ENCODE measurements at places on chromosomes 4 and X.

DNA sequence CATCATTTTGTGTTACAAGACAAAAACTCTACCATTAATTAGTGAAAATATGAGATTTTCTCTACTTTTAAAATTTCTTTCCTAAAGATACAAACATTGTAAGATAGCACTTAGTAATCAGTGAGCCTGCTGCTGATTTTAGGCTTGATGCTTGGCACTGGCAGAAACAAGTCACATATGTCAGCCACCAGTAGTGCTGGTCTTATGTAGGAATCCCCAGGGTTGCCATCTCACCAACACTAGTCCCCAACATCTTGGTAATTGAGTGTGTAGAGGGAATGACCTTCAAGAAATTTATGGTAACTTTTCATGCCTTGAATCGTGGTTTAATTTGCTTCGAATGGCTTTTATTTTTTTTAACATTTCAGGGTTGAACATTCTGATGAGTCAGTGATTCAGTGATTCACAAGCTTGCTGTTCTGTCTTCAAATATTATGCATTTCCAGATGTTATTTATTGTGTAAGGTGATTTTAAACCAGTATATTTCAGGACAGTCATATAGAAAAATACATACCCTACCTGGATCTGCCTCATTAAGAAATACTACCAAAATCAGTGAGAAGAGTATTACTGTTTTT lies 11.9 kb downstream of the EXOC1 start:
- DNase-seq = peak; percentile 73

DNA sequence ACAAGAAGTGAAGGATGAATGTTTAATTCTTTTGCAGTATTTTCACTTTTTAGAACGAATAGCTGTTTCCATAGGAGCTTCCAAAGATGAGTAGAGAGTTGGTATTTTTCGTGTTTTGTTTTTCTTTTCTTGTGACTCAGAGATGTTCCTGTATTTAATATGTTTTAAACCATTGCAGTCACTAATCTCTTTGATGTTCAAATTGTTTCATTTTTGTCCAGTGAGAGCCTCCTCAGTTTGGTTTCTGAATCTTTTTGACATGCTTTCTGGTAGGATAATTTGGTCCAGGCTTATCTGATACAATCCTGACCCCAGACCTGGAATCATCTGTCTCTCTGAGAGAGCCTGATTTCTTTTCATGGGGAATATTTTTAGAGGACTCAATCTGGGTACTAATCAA lies 41.6 kb downstream of the BEX3 start:
- DNase-seq = peak; percentile 26

GRCh38 chr4:98509721-98510120 lies 148.7 kb downstream of the TSPAN5 start:
- no peak for DNase-seq

DNA sequence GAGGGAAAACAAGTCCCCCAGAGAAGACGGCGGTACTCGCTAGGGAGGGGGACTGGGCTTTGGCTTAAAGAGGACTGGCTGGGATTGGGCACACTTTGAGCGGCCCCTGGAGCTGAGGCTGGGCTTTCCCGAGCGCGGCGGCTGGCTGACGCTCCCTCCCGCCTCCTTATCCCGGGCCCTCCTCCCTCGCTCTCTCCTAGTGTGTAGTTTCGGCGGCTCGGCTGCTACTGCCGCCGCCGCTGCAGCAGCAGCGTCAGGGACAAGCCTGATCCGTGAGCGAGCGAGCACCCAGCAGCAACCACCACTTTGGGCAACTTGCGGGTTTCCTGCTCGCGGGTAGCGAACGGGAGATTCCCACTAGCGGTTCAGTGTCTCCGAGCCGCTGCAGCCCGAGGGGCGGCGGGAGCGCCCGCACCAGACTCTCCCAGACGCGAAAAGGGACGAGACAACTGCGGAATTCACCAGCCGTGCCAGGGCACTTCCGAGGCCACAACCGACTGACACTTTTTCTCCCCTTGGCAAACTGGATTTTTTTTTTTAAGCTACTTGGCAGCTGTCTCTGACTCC lies 632 bp upstream of the PCDH7 start:
- DNase-seq = peak; percentile 59

DNA sequence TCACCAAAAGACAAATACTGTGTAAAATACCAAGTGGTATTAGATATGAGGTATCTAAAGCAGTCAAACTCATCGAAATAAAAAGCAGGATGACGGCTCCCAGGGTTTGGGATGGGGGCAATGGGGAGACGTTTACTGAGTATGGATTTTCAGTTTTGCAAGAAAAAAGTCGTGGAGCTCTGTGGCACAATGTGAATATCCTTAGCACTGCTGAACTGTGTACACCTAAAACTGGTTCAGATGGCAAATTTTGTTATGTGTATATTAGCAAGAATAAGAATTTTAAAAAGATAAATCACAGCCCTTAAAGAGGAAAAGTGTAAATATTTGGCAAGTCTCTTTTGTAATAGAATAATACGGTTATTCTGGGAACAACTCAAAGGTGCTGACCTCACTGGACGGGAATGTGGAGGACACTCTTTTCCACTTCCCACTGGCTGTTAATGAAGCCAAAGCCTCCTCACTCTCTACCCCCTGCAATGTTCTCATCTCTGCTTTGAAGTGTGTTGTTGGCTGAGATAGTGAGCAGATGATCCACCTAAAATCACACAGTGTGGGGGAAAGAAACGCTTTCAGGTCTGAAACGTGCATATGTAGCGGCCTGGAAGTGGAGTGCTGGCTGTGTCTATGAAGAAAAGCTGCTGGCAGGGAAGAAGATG lies 49.2 kb downstream of the SEL1L3 start:
- DNase-seq = peak; percentile 95

DNA sequence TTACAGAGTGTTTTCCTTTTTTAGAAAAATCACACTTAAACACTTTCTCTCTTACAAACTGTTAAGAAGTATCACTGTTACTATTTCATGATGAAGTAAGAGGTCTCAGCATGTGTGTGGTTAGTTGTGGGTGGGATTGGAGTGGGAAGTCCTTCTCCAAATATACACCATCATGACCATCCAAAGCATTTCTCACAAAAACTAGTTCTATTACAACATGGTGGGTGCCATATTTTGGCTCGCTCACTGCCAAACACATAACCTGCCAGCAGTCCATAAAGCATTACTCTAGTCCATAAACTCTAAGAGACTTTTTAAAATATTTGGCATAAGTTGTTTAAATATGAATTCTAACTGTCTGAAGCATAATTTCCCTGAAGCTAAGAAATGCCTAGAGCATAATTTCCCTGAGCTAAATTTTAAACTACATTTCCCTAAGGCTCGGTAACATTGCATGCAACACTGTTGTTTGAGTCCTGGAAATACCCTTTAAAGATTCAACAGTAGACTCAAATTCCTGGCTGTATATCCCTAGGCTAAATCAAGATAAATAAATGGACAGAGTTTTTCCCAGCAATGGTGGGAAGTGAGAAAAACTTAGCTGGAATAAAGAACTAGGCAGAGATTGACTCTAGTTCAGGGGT lies 415.0 kb upstream of the INTU start:
- DNase-seq = no peak

GRCh38 chr4:85557016-85557901 lies 82.3 kb downstream of the ARHGAP24 start:
- DNase-seq = no peak

DNA sequence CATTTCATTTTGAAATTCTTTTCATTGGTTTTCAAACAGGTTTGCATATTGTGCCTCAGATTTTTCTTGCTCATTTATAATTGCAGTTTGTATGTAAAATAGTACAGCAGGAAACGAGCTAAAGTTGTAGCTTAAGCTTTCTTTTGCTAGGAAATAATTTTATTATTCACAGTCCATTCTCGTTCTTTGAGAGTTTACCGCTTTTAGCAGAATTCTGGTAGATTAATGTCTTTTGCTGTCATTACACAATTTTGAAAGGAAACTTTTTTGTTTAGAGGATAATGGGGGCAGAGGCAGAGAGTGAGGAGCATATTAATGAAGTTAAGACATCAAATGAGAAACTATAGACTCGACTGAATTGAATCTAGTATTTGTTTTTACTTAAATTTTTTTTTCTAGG lies 10.5 kb downstream of the LSM6 start:
- DNase-seq = no peak

- DNase-seq = no peak
Measured at GRCh38 chr4:26080870-26081628, 167.0 kb downstream of the SMIM20 start.

Data from EH (cell line).